ENCODE measurements at places on chromosomes 11 and 22. TPM values are rescaled to one million over a fixed set of nuclear protein-coding genes. Genes with fewer than 3 reads are reported as not detected.

GRCh38 chr11:111836721-111837120 is 34.7 kb downstream of the ALG9 start:
- H3K4me1 ChIP-seq: no peaks in the 10 kb centered on the region
- H3K27me3 ChIP-seq: no peaks in the 10 kb centered on the region
- no peak overlapping the region for H3K27ac ChIP-seq
- no peak overlapping the region for H3K4me3 ChIP-seq
- no peaks in the 10 kb centered on the region for H3K36me3 ChIP-seq

Gene CDC42EP2
- total RNA-seq: 25.0 TPM

- peak; percentile 79 for DNase-seq
- H3K27ac ChIP-seq: peak overlapping the region; percentile 96
- H3K36me3 ChIP-seq: no peaks in the 10 kb centered on the region
- H3K27me3 ChIP-seq: no peaks in the 10 kb centered on the region
- no peaks in the 10 kb centered on the region for H3K4me1 ChIP-seq
Measured at GRCh38 chr22:24429411-24430365, 2.3 kb downstream of the ADORA2A start.

Gene USP2
- total RNA-seq: 2.5 TPM

- DNase-seq: no peak
- no peaks in the 10 kb centered on the region for H3K4me1 ChIP-seq
- H3K27me3 ChIP-seq: no peaks in the 10 kb centered on the region
- no peak overlapping the region for H3K4me3 ChIP-seq
- peaks cover 23% of the 10 kb centered on the region for H3K36me3 ChIP-seq
Measured at GRCh38 chr22:38132136-38132535, 21.7 kb upstream of the BAIAP2L2 start.

- H3K4me1 ChIP-seq: no peaks in the 10 kb centered on the region
- no peak overlapping the region for H3K4me3 ChIP-seq
Measured at GRCh38 chr22:18983120-18983651, 47.1 kb upstream of the PRODH start.
